PC-9 (cell line): ENCODE measurements at places on chromosomes 2 and 18. TPM values are rescaled to one million over a fixed set of nuclear protein-coding genes. Genes with fewer than 3 reads are reported as not detected.

GRCh38 chr2:178635897-178636296 is 155.6 kb downstream of the PLEKHA3 start:
- no peak for DNase-seq

GRCh38 chr2:188385857-188386256 is 94.2 kb downstream of the GULP1 start:
- no peak for DNase-seq

DNA sequence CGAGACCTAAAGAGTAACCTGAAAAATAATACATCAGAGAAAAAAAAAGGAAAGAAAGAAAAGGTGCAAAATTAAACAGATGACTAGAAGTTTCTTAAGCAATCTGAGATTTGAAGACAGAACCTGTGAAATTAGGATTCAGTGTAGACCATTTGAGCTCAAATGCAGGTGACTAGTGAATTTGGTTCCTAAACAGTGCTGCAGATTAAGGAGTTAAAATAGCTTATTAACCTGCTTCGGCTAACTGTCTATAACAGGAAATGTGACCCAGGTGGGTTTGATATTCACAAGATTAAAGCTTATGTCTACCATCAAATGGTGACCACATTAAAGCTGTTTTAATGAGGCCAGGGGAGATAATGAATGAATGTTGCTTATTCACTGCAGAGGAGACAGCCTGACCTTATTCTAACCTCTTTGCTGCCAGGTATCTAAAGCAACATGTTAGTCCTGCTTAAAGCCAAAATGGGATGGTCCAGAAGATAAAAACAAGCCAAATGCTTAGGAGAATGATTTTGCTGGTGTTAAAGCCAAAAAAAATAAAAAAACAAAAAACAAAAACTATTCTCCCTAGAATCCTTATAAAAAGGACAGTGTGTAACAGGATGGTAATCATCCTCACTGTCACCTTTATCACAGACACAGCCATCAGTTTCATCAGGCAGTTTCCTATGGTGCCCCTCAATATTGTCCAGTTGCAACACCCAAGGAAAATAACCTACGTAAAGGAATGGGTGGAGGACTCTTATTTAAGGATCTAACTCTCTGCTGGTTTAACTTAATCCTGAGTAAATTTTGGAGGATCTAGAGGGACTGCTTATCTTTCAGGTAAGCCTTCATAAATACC is 769.0 kb upstream of the ZEB2 start:
- no peak for DNase-seq

- DNase-seq = no peak
These were observed 58.9 kb downstream of the RHBDD1 start for GRCh38 chr2:226894752-226895151.

ABCG8 gene
- total RNA-seq = not detected in 2 replicates
